ENCODE measurements at places on chromosomes 6 and 20. TPM values are rescaled to one million over a fixed set of nuclear protein-coding genes. Genes with fewer than 3 reads are reported as not detected.
A peak's percentile ranks its signal among the peaks of the same experiment; 100 is the strongest.

- H3K4me3 ChIP-seq: no peak overlapping the region
- no peak for DNase-seq
- no peaks in the 10 kb centered on the region for H3K36me3 ChIP-seq
- no peak overlapping the region for H3K27ac ChIP-seq
- H3K27me3 ChIP-seq: no peaks in the 10 kb centered on the region
Observed at GRCh38 chr20:43973671-43974450, 59.2 kb downstream of the TOX2 start.

DNA sequence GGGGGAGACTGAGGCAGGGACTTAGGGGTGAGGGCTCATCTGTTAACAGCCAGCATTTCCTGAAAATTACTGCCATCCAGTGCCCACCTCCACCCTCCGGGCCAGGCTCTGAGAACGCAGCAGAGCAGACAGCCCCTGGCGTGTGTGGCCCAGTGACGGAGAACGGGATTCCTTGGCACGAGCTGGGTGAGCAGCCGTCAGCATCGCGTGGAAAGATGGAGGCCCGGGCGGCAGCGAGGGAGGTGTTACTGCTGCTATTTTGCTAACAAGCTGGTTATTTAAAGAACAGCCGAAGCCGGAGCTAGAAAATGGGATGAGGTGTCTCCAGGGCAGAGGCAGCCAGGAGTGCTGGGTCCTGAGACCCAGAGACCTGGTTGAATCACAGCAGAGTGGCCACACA lies 62.7 kb downstream of the DLGAP4 start:
- DNase-seq: no peak
- no peak overlapping the region for H3K27ac ChIP-seq
- no peaks in the 10 kb centered on the region for H3K36me3 ChIP-seq
- H3K4me1 ChIP-seq: no peaks in the 10 kb centered on the region

GRCh38 chr6:42571611-42572342 lies 7.9 kb downstream of the UBR2 start:
- no peaks in the 10 kb centered on the region for H3K27me3 ChIP-seq
- H3K4me1 ChIP-seq: no peaks in the 10 kb centered on the region
- no peaks in the 10 kb centered on the region for H3K36me3 ChIP-seq
- H3K4me3 ChIP-seq: no peak overlapping the region
- no peak for DNase-seq

DNA sequence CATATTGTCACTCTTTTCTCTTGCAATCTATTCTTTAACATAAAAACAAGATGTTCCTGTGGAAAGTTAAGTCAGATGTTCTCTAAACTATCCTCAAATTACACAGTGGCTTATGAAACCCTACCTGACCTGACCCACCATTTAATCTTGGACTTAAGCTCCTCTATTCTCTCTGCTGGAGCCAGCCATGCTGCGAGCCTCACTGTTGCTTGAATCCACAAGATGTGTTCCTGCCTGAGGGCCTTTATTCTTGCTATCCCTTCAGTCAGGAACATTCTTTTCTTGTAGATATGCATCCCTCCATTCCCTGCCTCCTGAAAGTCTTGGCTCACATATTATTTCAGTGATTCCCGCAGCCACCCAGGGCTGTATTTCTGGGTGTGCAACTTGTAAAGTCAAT lies 283.2 kb downstream of the EPHA7 start:
- H3K27me3 ChIP-seq: no peaks in the 10 kb centered on the region
- H3K36me3 ChIP-seq: no peaks in the 10 kb centered on the region
- H3K27ac ChIP-seq: no peak overlapping the region
- DNase-seq: no peak
- no peaks in the 10 kb centered on the region for H3K4me1 ChIP-seq

DNA sequence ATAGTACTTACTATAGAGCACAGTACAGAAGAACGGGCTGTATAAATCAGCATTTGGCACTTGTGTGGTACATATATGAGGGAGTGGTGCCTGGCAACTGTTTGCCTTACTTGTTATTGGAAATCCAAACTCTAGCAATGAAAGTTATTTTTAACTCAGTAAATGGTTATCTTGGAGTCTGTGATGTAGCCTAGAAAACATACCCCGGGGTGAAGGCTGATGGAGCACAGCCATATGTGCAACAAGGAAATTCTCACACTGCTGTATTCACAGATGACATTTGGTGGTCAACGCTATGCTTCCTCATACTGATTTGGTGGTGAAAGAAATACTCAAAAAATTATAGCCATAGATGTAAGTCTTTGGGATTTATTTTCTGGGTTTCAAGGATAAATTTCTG lies 807.5 kb upstream of the FLRT3 start:
- H3K27me3 ChIP-seq: no peaks in the 10 kb centered on the region
- no peak overlapping the region for H3K4me3 ChIP-seq
- H3K27ac ChIP-seq: no peak overlapping the region
- DNase-seq: no peak

GRCh38 chr6:71383901-71384489 lies 95.4 kb downstream of the OGFRL1 start:
- no peak overlapping the region for H3K4me3 ChIP-seq
- H3K36me3 ChIP-seq: no peaks in the 10 kb centered on the region
- no peaks in the 10 kb centered on the region for H3K27me3 ChIP-seq

- H3K27ac ChIP-seq: no peak overlapping the region
- no peaks in the 10 kb centered on the region for H3K36me3 ChIP-seq
- DNase-seq: no peak
- H3K27me3 ChIP-seq: no peaks in the 10 kb centered on the region
- no peak overlapping the region for H3K4me3 ChIP-seq
- no peaks in the 10 kb centered on the region for H3K4me1 ChIP-seq
Observed at GRCh38 chr6:68771426-68771825, 136.3 kb downstream of the ADGRB3 start.

DNA sequence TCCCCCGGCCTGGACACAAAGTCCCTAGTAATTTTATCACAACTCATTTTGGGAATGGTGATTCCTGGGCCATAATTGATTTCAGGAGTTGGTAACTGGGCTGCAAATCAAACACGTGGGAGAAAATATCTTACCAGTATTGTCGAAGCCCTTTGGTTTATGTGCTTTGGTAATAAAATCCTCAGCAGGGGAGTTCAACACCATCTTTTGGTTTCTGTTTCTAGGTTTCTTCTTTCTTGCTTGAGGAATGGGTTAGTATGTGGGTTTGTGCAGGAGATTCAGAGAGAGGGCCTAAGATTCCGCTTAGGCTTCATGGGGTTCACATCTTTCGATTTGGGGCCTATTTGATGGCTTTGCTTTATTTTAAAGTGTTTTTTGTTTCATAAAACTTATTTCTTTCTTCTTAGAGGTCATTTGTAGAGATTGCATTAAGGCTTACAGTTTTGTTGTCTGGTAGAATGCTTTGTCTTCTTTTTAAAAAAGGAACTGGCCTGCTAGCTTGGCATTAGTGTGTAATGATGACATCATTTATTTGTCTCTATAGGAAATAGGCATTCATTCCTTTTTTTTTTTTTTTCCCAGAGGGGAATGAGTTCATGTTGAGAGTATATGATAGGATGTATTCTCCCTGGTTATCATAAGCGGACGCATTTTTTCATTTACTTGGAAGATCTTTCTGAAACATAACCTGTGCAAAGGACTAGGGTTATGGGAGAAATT lies 45.8 kb downstream of the CYP24A1 start:
- no peaks in the 10 kb centered on the region for H3K4me1 ChIP-seq
- no peaks in the 10 kb centered on the region for H3K36me3 ChIP-seq
- H3K27ac ChIP-seq: no peak overlapping the region
- H3K27me3 ChIP-seq: no peaks in the 10 kb centered on the region
- no peak overlapping the region for H3K4me3 ChIP-seq

DNA sequence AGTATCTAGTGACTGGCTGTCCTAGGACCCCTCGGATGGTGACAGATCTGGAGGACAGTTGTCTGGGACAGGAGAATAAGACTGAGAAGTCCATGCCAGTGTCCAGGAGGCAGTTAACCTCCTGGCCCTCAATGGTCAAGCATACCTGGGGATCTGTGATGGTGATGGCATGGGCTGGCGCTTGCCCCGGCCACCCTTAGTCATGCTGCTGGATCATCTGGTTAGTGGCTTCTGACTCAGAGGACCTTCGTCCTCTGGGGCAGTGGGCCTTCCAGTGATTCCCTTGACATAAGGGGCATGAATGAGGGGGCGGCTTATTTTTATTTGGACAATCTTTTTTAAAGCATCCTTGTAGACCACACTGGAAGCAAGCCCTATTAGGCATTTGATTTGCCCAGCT lies 24.0 kb upstream of the SF3B5 start:
- DNase-seq: no peak
- no peak overlapping the region for H3K27ac ChIP-seq
- H3K27me3 ChIP-seq: no peaks in the 10 kb centered on the region

GRCh38 chr6:136846046-136846445 lies 23.7 kb downstream of the PEX7 start:
- no peak overlapping the region for H3K4me3 ChIP-seq
- no peak for DNase-seq
- no peaks in the 10 kb centered on the region for H3K4me1 ChIP-seq
- no peaks in the 10 kb centered on the region for H3K36me3 ChIP-seq
- H3K27ac ChIP-seq: no peak overlapping the region

- no peaks in the 10 kb centered on the region for H3K27me3 ChIP-seq
- no peak overlapping the region for H3K4me3 ChIP-seq
- no peaks in the 10 kb centered on the region for H3K4me1 ChIP-seq
- no peaks in the 10 kb centered on the region for H3K36me3 ChIP-seq
Observed at GRCh38 chr6:82568290-82568993, 204.8 kb downstream of the TPBG start.

DNA sequence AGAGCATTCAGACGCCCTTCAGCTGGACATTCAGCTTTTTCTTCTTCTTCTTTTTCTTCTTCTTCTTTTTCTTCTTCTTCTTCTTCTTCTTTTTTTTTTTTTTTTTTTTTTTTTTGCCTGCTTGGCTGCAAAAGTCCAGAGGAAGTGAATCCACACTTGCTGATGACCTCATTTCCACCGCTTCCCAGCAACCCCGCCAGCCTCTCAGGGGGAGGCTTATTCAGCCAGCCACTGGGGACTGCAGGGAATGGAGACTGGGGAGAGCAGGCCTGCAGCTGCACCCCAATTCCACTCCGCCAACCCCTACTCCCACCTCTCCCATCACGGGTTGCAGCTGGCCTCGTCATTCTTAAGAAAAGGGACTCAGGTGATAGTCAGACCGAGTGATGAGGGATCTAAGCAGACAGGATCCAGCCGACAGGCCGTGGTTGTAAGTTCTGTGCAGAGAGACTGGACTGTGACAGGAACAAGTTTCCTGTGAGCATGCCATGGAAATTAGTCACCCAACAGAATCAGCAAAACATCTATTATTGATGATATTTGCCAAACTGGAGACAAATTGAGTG lies 59.0 kb upstream of the QKI start:
- no peak overlapping the region for H3K4me3 ChIP-seq
- no peaks in the 10 kb centered on the region for H3K4me1 ChIP-seq
- DNase-seq: peak; percentile 55
- peak overlapping the region; percentile 63 for H3K27ac ChIP-seq

- H3K27me3 ChIP-seq: no peaks in the 10 kb centered on the region
- DNase-seq: no peak
- no peaks in the 10 kb centered on the region for H3K4me1 ChIP-seq
- H3K27ac ChIP-seq: no peak overlapping the region
- no peak overlapping the region for H3K4me3 ChIP-seq
- H3K36me3 ChIP-seq: no peaks in the 10 kb centered on the region
Observed at GRCh38 chr6:81144346-81144745, 608.1 kb downstream of the TENT5A start.

GRCh38 chr6:347232-347631 lies 44.3 kb upstream of the IRF4 start:
- no peaks in the 10 kb centered on the region for H3K36me3 ChIP-seq
- H3K27ac ChIP-seq: no peak overlapping the region
- DNase-seq: no peak
- no peaks in the 10 kb centered on the region for H3K27me3 ChIP-seq
- no peak overlapping the region for H3K4me3 ChIP-seq

The SLA2 gene
- 0.50 TPM for total RNA-seq

The PROKR2 gene
- total RNA-seq: not detected

The PPARD gene
- 5.2 TPM for total RNA-seq

The GHRH gene
- not detected for total RNA-seq

The POM121L2 gene
- not detected for total RNA-seq

The CDSN gene
- not detected for total RNA-seq

The ZHX3 gene
- total RNA-seq: 17.6 TPM

The GSTA3 gene
- total RNA-seq: not detected

The EPPIN gene
- total RNA-seq: not detected

All from right lobe of liver (tissue), 6 donors.